ENCODE measurements at places on chromosomes 12 and 14. TPM values are rescaled to one million over a fixed set of nuclear protein-coding genes. Genes with fewer than 3 reads are reported as not detected.

DNA sequence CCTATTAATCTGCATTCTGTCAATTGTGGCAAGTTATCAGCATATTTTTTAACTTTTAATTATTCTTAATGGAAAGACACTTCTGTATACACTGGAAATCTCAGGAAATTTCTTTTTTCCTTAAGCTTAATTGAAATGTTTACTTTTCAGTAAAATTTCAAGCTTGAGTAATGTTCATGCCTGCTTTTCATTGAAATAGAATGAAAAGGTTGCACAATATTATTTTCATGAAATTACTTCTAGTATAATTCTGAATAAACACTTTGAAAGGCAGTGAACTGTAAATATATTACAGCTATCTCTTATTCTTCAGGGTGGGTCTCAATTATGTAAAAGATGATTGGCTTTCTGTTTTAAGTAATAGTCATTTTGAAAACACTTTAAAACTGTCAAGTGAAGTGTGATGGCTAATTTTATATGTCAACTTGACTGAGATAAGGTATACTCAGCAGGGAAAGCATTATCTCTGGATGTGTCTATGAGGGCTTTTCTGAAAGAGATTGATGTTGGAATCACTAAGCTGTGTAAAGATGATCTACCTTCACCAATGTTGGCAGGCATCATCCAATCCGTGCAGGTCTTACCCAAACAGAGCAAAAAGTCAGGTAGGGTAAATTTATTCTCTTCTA, 29.9 kb downstream of the CLEC2D start:
- DNase-seq, result no peak

GRCh38 chr14:86084097-86084496, 554.2 kb downstream of the FLRT2 start:
- no peak for DNase-seq

ISCU gene
- 144 TPM for total RNA-seq

DNA sequence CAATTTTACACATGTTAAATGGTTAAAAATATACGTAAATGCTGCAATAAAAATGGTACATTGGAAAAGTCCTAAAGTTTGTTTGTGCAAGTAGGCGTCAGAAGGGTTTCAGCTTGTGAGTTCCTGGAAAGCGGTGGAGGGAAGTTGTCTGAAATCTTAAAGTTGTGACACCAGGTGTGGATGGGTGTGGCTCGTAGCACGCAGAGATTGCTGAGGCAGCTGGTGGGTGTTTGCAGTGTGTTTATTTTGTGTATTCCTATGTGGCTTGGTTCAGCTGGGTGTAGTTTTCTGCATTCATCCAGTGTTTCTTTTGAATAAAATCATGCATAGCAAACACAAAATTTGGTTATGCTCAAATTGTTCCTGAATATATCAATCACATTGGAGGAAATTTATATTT, 136.8 kb upstream of the TBX3 start:
- DNase-seq, result no peak

DNA sequence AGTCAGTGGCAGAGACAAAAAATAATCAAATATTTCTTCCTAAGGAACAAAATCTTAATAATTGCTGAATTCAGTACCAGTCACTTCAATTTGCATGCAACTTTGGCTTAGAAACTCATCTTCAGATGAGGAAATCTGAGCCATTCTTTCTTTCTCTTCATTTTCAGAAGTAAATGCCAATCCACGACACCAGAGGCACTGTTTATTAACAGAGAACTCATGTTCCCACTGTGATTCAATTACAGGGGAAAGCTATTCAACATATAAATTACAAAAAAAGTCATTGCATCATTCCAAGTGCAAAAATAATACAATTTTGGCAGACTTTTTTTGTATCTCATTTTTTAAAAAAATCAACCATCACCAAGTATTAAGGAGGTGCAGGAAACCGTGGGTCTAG, 816.1 kb upstream of the TMEM132C start:
- no peak for DNase-seq

GRCh38 chr12:59030415-59030814, 110.1 kb upstream of the LRIG3 start:
- DNase-seq, result no peak

DNA sequence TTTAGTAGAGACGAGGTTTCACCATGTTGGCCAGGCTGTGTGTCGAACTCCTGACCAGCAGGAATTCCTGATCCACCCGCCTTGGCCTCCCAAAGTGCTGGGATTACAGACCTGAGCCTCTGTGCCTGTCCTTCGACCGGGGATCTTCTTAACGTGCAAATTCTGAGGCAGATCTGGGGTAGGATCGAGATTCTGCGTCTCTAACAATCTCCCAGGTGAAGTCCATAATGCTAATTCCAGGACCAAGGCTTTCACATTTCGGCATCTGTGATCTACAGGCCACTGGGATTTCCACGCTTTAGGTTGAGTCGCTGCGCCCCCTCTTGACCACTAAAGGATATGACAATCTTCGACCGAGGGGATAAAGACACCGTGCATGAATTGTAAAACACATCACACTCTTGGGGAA, 24.8 kb downstream of the FOS start:
- DNase-seq, result no peak

DNA sequence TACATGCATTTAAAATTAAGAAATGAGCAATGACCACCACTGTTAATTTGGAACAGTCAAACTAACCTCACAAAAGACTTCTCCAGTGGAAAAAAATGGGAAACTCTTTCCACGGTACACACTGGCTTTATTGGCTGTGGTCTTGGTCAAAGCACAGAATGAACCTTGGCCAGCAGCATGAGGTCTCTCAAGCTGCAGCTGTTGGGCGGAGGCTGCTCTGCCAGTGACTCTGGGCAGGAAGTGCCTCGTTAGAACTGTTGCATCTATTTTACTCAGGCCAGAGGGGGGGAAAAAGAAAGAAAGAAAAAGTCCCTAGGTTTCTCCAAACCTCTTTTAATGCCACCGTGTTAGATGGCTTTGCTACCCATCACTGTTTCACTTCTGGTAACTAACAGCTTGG, 279.8 kb upstream of the DIO2 start:
- DNase-seq, result no peak

FOXM1 gene
- total RNA-seq, result not detected

SPIC gene
- not detected for total RNA-seq

- no peak for DNase-seq
These were observed 15.6 kb downstream of the ERG28 start for GRCh38 chr14:75645056-75645455.

SAMD15 gene
- total RNA-seq, result not detected

- DNase-seq, result no peak
These were observed 336.3 kb upstream of the NOVA1 start for GRCh38 chr14:26934151-26934550.

DNA sequence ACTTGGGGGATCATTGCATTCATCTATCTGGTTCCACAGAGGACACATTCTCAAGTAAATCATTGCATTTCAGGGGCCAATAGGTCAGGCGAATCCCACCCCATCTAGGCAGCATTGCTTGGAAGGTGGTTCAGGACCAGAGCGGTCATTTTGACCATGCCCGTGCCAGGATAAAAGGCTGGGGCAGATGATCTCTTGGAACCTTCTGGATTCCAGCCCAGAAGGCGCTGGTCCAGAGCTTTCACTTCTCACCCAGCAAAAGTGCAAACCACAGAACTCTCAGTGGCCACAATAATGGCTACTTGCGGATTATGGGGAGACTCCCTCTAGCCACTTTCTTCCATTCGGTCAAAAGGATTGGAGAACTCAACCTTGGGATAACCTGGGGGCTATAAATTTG, 595 bp upstream of the KRT85 start:
- DNase-seq, result no peak

GRCh38 chr12:3564411-3564810, 73.4 kb downstream of the PRMT8 start:
- no peak for DNase-seq

DNA sequence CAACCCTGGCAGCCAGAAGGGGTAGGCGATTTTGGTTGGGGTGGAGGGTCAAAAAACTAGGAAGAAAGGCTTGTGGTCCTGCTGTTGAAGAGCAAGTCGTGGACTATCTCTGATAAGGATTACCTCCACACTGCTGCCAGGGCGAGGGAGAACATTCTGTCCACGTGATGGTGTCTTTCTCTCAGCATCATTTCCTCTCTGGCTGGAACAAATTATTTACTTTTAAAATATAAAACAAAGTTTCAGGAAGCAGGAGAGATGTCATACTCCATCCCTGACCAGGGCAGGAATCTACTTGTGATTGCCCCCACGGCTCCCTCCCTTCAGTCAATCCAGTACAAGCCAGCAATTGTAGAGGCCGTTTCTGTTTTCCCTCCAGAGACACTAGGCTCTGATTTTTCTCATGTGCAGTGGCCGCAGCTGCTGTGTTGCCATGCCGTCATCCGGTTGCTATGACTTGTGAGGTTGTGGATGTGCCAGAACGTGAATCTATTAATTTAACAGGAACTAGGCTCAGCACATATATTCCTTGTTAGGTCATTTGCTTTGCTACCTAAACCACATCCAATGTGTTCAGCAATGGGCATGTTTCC, 61.5 kb upstream of the PTGR2 start:
- DNase-seq, result peak; percentile 73

IFNG gene
- not detected for total RNA-seq

Measured in thoracic aorta (tissue), 2 donors.